Left cardiac atrium (tissue), 4 donors: ENCODE measurements at places on chromosomes 13 and 19. TPM values are rescaled to one million over a fixed set of nuclear protein-coding genes. Genes with fewer than 3 reads are reported as not detected.
A peak's percentile ranks its signal among the peaks of the same experiment; 100 is the strongest.

- DNase-seq: no peak
These were observed 1.1 kb downstream of the SHANK1 start for GRCh38 chr19:50718255-50719118.

DNA sequence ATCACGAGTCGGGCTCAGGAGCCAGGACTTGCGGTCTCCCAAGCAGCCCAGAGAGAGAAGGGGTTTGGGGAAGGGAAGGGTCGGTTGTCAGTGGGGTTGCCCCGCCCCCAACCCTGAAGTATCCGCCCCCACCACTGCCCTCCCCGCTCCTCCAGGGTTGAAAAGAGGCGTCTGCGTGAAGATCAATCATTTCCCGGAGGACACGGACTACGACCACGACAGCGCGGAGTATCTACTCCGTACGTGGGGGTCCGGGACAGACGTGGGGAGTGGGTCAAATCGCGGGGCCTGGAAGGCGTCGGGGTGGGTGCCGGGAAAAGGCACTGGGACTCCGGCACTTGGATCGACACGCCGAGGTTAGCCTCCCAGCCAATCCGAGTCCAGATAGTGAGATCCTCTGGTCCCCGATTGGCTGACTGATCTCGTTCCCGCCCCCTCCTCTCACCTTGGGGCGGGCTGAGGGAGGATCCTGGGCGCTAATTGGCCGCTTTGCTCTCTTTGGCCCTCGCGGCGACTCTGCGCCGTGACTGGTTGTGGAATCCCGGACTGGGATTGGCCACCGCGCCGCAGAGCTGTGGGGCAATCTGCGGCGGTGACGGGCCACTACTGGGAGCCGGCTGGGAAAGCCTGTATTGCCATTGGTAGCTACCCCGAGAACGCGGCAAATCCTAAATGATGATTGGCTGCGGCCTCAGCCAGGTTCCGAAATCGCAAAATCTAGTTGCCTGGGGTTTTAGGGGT is 13.3 kb upstream of the CACNG6 start:
- DNase-seq: peak; percentile 74

DNA sequence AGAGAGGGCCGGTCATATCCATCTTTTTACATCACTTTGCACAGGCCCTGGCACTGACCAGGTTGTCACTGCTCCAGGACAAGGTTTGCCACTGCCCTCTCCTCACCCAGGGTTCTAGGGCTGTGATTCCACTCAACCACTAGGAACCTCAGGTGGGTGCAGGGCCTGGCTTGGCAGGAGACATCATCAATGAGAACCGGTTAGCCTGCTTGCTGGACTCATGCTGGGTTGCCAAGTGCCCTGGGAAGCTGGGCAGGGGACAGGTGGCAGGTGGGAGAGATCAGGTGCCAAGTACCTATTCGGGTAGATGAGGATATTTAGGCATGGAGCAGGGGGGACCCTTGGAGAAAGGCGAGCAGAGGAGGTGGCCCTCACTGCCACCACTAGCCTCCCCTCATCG is 4.2 kb upstream of the CERS4 start:
- no peak for DNase-seq

DNA sequence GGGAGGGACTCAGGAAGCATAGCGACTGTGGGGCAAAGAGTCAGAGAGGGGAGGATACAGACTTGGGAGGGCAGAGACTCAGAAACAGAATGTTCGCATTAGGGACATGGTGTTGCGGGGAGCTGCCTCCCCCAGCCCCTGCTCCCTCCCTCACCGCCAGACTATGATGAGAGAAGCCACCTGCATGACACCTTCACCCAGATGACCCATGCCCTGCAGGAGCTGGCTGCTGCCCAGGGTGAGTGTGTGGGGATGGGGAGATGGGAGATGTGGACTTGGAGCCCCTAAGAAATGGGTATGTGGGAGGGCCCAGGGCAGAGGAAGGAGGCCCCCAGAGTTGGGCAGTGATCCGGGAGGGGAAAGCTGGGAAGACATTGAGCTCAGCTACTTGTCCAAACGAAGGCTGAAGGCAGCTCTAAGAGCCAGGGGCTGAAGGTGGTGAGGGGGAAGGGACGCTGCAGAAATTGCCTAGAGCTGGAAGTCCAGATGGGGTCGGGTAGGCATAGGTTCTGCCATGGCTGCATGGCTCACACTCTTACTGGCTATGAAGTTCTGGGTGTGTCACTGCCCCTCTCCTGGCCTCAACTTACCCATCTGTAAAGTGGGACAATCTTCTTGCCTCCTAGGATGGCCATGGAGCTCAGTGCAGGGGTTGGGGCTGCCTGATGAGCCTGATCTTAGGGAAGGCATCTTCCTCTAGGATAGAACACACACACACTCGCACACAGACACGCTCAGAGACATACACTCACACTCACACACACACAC is 1.4 kb downstream of the SPACA6 start:
- no peak for DNase-seq

GRCh38 chr19:8609279-8610040 is 1.1 kb downstream of the ADAMTS10 start:
- DNase-seq: peak; percentile 79

DNA sequence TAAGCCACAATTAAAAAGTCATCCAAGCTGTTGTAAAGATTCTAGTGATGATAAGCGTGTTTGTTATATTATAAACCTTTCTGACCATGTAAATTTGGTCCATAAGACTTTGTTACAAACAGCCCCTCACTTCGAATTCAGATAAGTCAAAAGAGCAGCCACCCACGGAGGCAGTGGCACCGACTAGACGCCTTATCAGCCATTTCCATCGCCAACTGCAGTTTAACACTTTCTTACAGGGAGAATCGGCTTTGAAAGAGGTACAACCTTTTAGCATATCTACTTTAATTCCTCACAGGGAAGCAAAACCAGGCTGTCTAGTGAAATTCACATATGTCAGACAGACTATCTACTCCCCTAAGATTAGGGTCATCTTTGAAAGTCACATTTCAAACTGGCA is 47.5 kb downstream of the SOX21 start:
- DNase-seq: no peak

DNA sequence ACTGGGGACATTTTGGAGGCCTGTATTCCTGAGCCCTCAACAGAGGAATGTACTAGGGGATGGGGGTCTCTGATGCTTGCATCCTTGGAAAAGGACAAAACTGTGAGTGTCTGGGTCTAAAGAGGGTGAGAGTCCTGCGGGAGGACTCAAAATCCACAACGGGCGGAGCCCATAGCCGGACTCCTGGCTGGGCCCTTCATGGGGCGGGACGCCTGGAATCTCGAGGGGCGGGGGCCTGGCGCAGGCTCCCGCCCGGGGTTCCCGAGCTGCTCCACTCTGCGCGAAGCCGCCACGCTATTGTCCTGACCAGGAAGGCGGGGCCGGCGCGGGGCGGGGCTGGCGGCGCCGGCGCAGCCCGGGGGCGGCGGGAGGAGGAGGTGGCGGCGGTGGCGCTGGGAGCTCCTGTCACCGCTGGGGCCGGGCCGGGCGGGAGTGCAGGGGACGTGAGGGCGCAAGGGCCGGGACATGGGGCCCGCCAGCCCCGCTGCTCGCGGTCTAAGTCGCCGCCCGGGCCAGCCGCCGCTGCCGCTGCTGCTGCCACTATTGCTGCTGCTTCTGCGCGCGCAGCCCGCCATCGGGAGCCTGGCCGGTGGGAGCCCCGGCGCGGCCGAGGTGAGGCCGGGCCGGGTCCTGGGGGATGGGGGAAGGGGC is at the start of gene APLP1:
Gene APLP1 (plus strand): TSS at position 403 of the 651 bp plus-strand sequence. CDS start 63 bp downstream, at position 466.
- DNase-seq: peak; percentile 84

DNA sequence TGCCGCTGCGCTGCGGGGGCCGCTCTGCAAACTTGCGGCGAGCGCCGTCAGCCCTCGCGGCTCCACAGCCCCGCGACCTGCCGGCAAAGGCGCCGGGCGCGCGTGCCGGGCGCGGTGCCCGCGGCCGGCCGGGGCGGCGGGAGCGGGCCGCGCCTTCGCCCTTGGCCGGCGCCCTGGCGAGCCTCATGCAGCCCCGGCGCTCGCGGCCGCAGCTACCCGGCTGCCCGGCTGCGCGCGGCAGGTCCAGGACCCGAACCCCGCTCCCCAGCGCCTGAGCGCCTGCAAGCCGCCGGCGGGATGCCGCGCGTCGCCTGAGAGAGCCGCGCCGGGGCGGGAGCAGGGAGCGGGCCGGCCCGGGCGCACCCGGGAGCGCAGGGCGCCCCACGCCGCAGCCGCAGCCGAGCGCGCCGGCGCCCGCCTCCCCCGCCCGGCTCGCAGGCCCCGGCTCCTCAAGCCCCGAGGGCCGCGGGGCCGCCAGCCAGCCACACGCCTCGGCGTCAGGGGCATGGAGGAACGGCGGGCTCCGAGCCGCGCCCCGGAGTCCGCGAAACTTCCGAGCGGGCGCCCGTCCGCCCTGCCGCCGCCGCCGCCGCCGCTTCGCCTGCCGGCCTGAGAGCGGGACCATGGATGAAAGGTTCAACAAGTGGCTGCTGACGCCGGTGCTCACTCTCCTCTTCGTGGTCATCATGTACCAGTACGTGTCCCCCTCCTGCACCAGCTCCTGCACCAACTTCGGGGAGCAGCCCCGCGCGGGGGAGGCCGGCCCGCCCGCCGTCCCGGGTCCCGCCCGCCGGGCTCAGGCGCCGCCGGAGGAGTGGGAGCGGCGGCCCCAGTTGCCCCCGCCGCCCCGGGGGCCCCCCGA is 564 bp downstream of the HS6ST3 start:
- DNase-seq: peak; percentile 20

- DNase-seq: no peak
These were observed 119.4 kb upstream of the TSC22D1 start for GRCh38 chr13:44695520-44695919.

- no peak for DNase-seq
These were observed 11.9 kb downstream of the ADAT3 start for GRCh38 chr19:1917146-1917545.

ERICH4 gene
- not detected for total RNA-seq

KBTBD6 gene
- total RNA-seq: 9.3 TPM

ZNF555 gene
- total RNA-seq: 6.7 TPM

CGB3 gene
- total RNA-seq: not detected

LILRB1 gene
- total RNA-seq: 3.1 TPM
